ENCODE measurements at places on chromosomes 3 and 15.

GRCh38 chr15:46854564-46854963 lies 862.7 kb upstream of the SEMA6D start:
- no peak for DNase-seq

DNA sequence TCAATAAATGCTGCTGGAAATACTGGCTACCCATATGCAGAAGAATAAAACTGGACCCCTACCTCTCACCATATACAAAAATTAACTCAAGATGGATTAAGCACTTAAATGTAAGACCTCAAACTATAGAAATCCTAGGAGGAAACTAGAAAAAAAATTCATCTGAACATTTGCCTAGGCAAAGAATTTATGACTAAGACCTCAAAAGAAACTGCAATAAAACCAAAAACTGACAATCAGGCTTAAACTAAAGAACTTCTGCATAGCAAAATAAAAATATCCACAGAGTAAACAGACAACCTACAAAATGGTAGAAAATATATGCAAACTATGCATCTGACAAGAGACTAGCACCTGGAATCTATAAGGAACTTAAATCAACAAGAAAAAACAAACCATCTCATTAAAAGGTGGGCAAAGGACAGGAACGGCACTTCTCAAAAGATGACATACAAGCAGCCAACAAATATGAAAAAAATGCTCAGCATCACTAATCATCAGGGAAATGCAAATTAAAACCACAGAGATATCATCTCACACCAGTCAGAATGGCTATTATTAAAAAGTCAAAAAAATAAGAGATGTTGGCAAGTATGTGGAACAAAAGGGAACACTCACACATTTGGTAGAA lies 47.0 kb downstream of the MYO9A start:
- no peak for DNase-seq

GRCh38 chr3:182692695-182693094 lies 100.6 kb upstream of the ATP11B start:
- DNase-seq = no peak

- DNase-seq = no peak
Measured at GRCh38 chr3:25571285-25571684, 93.4 kb downstream of the TOP2B start.

GRCh38 chr15:92839696-92840095 lies 60.4 kb upstream of the CHD2 start:
- DNase-seq = no peak

Data from stimulated activated CD4-positive, alpha-beta T cell treated with anti-CD3 and anti-CD28 coated beads, Interleukin-1b, Interleukin-23, amount 100 ng/mL, for 1 hour (primary cell).